CD4-positive, alpha-beta memory T cell (primary cell): ENCODE measurements at places on chromosomes 13 and 19. TPM values are rescaled to one million over a fixed set of nuclear protein-coding genes. Genes with fewer than 3 reads are reported as not detected.

DNA sequence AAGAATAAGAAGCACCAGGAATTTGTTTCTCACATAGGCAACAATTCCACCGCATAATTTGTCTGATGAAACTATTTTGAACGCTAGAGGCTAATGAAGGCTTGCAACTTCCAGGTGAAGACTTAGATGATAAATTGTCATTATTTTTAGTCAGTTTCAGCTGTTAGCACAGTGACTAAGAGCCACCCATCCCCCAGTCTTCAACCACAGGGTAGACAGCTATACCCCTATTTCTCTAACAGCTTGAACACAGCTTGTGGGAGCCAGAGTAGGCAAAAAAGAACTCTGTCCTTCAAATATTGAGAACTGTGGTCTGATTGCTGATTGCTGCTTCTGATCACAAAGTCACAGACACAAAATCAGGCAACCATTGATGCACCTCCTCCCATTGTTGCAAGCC is 1124.8 kb upstream of the PRR20A start:
- DNase-seq: no peak

DNA sequence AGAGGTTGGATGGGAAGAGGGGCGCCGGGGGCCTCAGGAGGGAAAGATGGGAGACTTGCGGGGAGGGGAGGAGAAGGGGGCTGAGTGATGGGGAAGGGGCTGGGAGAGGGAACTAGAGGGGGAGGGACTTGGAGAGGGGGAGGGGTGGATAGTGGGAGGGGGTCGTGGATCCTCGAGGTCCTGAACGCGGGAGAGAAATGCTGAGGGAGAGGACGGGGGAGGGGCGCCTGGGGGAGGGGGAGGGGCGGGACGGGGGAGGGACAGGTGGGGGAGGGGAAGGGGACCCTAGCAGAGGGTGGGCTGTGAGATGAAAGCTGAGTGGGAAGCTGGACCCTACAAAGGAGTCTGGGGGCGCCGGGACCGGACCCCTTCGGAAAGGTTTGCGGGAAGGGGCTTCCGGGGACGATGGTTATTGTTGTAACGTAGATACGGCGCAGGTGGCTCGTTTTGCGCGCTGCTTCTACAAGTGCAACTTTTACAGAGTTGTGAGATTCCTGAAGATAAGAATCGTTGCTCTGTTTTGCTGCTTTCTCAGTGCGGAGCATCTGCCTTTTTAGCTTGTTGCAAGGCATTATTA is 418 bp downstream of the ZNF444 start:
- DNase-seq: peak; percentile 42

- no peak for DNase-seq
These were observed 64.6 kb downstream of the GGACT start for GRCh38 chr13:100523981-100524386.

DNA sequence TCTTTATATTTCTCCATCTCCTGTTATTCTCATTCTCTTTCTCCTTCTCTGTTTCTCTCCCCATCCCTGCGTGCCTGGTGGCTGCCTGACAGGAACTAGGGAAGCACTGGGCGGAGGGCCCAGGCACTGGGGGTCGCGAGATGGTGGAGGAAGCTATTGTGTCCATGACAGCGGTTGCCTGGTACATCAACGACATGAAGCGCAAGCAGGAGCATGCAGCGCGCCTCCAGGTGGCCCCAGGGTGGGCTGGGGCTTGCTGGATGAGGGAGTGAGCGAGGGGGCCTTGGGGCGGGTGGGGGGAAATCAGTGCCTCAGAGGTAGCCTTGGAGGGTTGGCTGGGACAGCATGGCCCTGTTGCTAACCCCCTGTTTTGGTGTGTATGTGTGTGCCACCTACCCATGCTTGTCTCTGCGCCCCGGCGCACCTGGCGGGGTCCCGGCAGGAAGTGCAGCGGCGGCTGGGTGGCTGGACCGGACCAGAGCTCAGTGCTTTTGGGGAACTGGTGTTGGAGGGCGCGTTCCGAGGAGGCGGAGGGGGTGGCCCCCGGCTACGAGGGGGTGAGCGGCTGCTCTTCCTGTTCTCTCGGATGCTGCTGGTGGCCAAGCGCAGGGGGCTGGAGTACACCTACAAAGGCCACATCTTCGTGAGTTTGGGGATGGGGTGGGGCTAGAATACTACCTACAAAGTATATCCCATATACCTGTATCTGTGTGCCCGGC is 5.2 kb downstream of the PLEKHG2 start:
- no peak for DNase-seq

GRCh38 chr13:99133230-99133629 is 67.4 kb upstream of the UBAC2 start:
- DNase-seq: no peak

- DNase-seq: no peak
These were observed 2.0 kb downstream of the CDC34 start for GRCh38 chr19:533364-534058.

- no peak for DNase-seq
These were observed 177.8 kb upstream of the NBEA start for GRCh38 chr13:34764246-34764645.

- no peak for DNase-seq
These were observed 23.0 kb downstream of the COL4A1 start for GRCh38 chr13:110283736-110284517.

GRCh38 chr13:19153782-19154450 is 27.7 kb downstream of the TUBA3C start:
- DNase-seq: no peak

- no peak for DNase-seq
These were observed 3.9 kb upstream of the NCCRP1 start for GRCh38 chr19:39192846-39193245.

Gene PCCA
- 9.7 TPM for total RNA-seq

Gene CYP4F12
- total RNA-seq: 3.7 TPM
